Pancreas (tissue), 10 donors: ENCODE measurements at places on chromosomes 7 and 10.

- DNase-seq: peak; percentile 4
These were observed 46.0 kb downstream of the RASGEF1A start for GRCh38 chr10:43220657-43221418.

- DNase-seq: no peak
These were observed 26.5 kb upstream of the CHST15 start for GRCh38 chr10:124119946-124120345.

- DNase-seq: no peak
These were observed 223.5 kb upstream of the GHITM start for GRCh38 chr10:83915801-83916200.

DNA sequence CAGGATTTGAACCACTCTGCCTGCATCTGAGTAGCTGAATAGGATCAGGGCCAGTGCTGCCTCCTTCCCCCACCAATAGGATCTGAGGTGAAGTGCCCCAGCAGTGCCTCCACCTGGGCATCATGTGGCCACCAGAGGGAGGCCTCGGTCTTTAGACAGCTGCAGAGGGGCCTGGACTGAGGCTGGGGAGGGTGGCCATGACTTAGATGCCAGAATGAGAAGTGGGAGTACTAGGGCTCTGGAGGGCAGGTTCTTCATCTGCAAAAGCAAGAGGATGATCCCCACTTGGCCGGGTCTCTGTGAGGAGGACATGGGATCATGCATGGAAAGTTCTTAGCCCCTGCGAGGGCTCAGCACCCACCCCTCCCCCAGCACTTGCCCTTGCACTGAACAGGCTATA, 56.9 kb downstream of the NEUROG3 start:
- DNase-seq: no peak

GRCh38 chr7:48875045-48875916, 49.1 kb upstream of the CDC14C start:
- no peak for DNase-seq

- DNase-seq: no peak
These were observed 72.1 kb downstream of the USP6NL start for GRCh38 chr10:11539191-11539868.

GRCh38 chr7:70421319-70421718, 710.6 kb upstream of the GALNT17 start:
- no peak for DNase-seq

DNA sequence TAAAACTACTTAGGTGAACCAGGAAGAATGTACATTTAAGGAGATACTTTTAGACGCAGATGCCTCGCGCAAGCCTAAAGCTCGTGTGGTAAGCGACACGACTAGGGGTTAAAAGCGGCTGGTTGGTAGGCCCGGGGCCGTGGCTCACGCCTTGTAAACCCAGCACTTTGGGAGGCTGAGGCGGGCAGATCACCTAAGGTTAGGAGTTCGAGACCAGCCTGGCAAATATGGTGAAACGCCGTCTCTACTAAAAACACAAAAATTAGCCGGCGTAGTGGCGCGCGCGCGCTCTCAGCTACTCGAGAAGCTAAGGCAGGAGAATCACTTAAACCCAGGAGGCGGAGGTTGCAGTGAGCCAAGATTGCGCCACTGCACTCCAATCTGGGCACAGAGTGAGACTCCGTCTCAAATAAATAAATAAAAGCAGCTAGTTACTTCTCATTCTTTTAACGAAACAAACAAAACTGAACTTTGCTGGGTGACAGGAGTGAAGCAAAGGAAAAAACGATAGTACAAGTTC, 879 bp downstream of the NUDT5 start:
- peak; percentile 19 for DNase-seq

GRCh38 chr7:114212721-114213429, 201.7 kb upstream of the FOXP2 start:
- DNase-seq: no peak

DNA sequence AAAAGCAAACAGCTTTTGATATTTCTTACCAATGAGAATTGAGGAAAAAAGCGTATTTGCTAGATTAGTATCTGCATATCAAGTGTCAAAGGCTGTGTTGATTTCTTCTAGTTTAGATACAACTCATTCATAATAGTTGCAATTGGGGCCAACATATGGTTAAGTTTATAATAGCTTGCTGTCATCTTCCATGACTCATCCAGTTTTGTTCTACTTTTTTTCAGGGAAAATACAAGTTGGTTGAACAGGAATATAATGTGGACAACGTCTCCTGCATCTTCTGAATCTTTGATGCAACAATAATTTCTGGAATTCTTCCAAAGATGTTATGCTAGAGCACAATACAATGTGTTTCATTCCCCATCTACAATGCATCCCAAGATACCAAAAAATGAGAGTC, 182.0 kb downstream of the THSD7A start:
- no peak for DNase-seq
